ENCODE measurements at places on chromosomes 2 and 18. TPM values are rescaled to one million over a fixed set of nuclear protein-coding genes. Genes with fewer than 3 reads are reported as not detected.

Gene OTOS
- total RNA-seq = not detected

Gene LIMS1
- total RNA-seq = 22.2 TPM

Gene DNMT3A
- 122 TPM for total RNA-seq

DNA sequence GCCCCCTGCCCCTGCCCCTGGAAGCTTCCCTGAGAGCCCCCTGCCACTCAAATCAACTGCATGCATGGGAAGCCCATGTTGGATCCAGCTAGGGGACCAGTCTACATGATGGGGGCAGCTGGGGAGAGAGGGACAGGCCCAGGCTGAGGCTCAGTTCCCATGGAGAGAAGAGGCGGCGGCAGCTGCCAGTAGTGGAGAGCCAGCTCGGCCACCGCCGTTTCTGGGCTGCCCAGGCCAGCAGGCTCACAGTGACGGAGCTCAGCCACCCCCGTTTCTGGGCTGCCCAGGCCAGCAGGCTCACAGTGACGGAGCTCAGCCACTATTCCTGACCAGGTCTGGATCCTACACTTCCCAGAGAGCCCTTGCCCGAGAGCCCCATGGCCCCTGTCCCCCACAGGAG is 3.6 kb downstream of the MAB21L4 start:
- DNase-seq = no peak

- DNase-seq = no peak
Observed at GRCh38 chr2:126448611-126449010, 207.3 kb upstream of the GYPC start.

GRCh38 chr2:175353275-175353674 is 171.8 kb upstream of the ATP5MC3 start:
- no peak for DNase-seq

GRCh38 chr2:17519486-17519885 is 1.2 kb upstream of the RAD51AP2 start:
- no peak for DNase-seq

GRCh38 chr2:235677276-235677788 is 183.5 kb downstream of the AGAP1 start:
- DNase-seq = no peak

Gene ELOA2
- total RNA-seq = not detected

Measured in naive thymus-derived CD8-positive, alpha-beta T cell (primary cell).